ENCODE measurements at places on chromosomes 2 and 18.
A peak's percentile ranks its signal among the peaks of the same experiment; 100 is the strongest.

GRCh38 chr2:81645745-81646301 is 1341.3 kb upstream of the LRRTM1 start:
- DNase-seq = no peak

GRCh38 chr2:69164061-69164778 is 151.2 kb downstream of the ANTXR1 start:
- DNase-seq = peak; percentile 71

- DNase-seq = peak; percentile 89
Observed at GRCh38 chr18:74081966-74082741, 65.5 kb downstream of the FBXO15 start.

- DNase-seq = no peak
Observed at GRCh38 chr2:66890166-66890742, 455.3 kb downstream of the MEIS1 start.

GRCh38 chr2:176082824-176083751 is 674 bp downstream of the EVX2 start:
- DNase-seq = no peak

GRCh38 chr2:215903203-215903602 is 110.1 kb downstream of the MREG start:
- no peak for DNase-seq

- no peak for DNase-seq
Observed at GRCh38 chr2:240397542-240397916, 37.9 kb upstream of the GPC1 start.

GRCh38 chr18:31876707-31877106 is 66.2 kb downstream of the TRAPPC8 start:
- no peak for DNase-seq

- no peak for DNase-seq
Observed at GRCh38 chr2:103739921-103740320, 978.1 kb downstream of the TMEM182 start.

GRCh38 chr18:2324459-2324858 is 246.8 kb downstream of the METTL4 start:
- DNase-seq = no peak

DNA sequence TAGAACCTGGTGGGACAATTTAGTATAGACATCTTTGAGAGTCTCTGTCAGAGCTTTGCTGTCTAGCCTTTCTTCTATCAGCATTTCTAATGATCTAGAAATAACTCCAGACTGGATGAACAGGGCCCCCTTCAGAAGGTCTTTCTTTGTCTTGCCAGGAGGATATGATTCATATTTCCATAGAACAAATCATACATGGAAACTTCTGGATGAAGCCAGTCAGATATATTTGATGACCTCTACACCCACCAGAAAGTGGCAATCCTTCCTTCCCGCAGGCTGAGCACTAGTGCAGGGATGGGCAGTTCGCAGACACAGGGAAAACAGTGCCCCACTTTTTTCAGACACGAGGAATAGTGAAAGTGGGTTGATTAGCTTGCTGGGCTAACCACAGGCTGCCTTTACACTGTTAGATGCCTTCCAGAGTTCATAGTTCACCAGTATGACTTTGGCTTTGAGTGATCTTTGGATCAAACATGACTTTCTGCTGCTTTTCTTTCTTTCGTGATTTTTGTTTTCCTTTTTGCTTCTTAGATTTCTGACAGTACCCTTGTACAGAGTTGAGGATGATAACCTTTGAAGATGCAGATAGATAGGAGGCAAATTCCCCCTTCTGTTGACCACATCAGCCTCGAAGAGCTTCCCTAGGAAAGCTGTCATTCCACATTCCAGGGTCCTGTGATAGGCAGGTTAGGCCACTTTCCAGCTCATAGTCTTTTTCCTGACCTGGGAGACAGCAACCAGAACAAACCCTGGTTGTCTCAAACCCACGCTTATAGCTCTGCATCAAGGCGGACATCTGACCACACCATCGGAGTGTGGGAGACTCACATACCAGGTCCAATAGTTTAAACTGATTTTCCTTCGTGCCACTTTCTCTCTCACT is 237.0 kb downstream of the ZNF407 start:
- DNase-seq = no peak

DNA sequence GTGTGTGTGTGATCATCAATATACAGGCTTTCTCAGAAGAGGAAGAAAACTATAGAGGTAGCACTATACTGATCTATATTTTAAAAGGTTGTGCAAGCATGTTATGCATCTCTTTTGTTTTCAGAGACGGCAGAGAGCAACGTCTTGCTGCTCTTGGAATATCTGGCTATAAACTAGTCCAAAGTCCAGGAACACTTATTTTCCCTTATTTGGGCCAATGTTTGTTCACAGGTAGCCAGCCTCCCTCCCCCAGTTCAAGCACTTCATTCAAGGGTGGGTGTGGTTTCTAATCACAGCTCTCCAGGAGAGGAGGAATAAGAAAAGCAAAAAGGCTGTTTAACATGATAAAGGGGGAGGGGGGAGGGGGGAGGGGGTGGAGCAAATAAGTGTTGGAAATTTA is 4.2 kb downstream of the FZD5 start:
- no peak for DNase-seq

- no peak for DNase-seq
Observed at GRCh38 chr2:42446503-42447271, 47.1 kb downstream of the KCNG3 start.

GRCh38 chr18:74528913-74529312 is 5.4 kb upstream of the CNDP1 start:
- no peak for DNase-seq

DNA sequence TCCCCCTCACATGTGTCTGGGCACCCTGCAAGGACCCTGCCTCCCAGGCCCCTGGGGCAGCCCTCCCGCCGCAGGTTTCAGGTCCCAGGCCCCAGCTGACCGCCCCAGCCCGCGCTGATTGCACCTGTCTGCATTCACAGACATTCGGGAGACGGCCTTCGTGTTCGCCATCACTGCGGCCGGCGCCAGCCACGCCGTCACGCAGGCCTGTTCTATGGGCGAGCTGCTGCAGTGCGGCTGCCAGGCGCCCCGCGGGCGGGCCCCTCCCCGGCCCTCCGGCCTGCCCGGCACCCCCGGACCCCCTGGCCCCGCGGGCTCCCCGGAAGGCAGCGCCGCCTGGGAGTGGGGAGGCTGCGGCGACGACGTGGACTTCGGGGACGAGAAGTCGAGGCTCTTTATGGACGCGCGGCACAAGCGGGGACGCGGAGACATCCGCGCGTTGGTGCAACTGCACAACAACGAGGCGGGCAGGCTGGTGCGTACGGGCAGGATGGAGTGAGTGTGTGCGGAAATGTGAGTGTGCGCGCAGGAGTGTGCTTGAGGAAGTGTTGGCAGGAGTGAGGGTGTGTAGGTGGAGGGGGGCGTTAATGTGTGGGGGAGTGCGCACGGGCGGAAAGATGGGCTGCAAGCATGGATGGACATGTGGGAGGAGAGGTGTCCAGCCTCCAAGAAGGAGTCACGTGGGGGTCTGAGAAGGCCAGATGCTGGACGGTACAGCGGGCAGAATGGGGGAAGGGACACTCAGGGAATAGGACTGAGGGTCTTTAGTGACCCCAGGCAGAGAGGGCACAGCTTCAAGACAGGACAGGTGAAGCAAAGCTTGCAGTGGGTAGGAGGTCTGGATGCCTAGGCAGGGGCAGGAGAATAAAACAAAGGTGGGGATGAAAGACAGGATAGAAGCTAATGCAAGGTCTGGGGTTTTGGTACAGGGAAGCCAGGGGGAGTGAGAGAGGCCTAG is 9.0 kb upstream of the WNT10A start:
- no peak for DNase-seq

DNA sequence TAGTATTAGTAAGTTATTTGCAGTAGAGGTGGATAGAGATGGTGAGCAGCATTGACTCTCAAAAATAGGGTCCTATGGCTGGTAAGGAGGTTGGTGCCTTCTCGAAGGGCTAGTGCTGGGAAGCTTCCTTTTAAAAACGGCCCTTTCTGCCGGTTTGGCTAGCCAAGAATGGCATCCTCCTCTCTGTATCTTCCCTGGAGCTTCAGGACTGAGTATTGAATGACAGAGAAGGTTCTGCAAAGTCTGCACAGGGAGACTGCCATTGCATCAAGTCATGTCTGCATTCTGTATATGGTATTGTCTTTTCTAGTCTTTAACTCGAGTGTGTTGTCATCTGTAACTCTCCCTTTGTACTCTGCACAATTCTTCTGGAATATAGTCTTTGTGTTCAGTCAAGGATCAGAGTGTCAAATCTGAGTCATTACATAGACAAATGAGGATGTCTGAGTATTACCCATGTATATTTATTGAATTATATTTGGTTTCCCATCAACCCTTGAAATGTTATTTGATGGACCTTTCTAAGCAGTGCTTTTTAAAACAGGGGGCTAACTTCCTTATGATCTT is 1.1 kb downstream of the LDLRAD4 start:
- DNase-seq = no peak

DNA sequence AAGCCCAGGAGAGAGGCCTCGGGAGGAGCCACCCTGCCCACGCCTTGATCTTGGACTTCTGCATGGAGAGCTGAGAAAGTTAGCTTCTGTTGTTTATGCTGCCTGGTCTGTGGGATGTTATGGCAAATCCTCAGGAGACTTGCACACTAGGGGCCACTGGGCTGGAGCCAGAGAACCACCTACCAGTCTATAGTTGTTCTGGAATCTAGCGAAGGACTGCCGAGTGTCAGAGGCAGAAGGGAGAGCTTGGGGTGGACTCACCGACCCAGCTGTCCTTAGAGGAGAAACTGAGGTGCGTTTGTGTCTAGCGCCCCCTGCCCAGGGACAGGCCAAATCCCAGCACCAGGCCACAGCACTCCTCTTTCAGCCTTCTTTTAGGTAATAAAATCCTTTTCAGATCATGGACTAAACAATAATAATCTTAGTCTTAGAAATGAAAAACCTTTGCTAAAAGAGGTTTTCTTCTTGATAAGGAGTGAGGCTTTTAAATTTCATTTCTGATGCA is 398.7 kb upstream of the SALL3 start:
- DNase-seq = no peak

- no peak for DNase-seq
Observed at GRCh38 chr2:25050128-25050527, 8.3 kb downstream of the EFR3B start.

DNA sequence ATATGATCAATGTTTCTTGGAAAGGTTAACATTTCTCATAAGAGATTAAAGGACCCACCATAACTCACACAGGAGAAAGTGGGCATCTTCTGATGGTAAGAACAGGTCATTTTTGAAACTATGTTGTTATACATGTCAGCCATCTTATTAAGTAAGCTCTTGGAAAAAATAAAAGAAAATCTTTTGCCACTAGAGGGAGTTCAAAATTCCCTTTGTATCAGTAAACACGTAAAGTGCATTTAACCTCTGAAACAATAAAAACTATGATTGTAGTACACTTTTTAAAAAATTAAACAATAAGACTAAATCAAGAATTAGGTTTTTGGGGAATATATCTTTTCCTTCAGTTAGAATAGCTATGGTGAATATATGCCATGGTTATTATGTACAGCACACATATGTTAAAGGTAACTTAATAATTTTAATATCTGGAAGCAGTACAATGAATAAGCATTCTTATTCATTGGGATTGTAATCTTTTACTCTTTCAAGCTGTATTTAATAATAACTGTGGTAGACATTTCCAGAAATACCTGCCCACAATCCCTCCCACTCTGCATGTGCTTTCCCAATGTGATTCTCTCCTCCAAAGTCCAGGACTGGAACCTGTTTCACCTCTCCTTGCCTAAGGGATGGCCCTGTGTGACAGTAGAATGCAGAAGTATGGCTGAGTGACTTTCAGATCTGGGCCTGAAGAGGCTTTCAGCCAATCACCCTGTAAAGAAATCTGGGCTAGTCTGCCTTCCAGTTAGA is 64.2 kb downstream of the RBMS1 start:
- DNase-seq = no peak

DNA sequence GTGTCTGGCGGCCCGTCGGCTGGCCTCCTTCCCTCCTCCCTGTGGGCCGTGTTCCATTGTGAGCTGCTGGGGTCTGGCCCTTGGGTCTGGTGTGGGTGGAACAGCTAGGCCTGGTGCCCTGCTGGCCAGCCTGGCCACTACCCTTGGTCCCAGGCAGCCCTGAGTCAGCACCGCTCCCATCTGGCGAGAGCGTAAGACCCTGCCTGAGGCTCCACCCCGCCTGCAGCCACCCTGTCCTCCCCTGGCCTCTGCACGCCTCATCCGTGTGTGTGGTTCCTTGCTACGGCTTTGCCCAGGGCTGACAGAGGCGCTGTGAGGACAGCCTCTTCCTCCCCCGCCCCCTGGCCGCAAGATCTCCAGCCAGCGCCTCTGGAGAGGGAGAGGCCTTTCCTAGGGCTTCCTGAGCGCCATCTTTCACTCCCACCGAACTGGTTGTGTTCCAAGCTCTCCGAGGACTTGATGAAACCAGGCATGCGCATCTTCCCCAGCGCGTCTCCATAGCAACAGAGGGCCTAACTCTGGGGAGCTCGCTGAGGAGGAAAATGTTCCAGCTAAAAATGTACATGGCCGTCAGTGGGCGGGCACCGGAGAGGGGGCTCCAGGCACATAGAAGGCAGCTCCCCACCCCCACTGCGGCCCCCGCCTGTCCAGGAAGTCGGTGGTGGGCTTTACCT is 83.0 kb downstream of the STPG4 start:
- DNase-seq = peak; percentile 87

DNA sequence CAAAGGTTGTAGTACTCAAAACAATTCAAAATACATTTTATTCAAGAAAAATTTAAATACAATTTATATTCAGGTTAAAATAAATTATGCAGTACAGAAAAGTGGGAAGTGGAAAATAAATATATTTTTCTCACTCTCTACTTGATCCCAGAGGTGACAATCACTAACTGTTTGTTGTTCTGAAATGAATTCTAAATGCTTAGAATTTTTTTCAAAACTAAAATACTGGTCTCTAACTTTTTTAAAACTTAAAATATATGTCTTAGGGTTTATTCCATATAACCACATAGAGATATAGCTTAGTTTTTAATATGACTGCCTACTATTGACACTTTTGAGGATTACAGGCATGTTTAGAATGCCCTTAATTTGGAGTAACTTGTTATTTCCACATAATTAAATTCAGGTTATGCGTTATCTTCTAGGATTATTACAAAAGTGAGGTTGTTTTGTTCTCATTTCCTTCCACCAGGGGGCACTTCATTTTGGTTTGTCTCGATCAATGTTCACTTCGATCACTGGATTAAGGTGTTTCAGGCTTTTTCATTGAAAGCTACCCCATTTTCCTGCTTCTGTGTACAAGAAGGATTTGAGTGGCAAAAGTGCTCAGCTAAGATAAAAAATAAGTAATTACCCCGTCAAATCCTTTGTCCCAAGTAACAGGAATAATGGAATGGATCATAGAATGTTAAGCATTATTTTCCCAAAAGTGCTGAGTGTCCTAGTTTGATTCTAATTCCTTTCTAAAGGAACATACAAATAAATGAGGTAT is 27.1 kb upstream of the TFPI start:
- DNase-seq = peak; percentile 10

DNA sequence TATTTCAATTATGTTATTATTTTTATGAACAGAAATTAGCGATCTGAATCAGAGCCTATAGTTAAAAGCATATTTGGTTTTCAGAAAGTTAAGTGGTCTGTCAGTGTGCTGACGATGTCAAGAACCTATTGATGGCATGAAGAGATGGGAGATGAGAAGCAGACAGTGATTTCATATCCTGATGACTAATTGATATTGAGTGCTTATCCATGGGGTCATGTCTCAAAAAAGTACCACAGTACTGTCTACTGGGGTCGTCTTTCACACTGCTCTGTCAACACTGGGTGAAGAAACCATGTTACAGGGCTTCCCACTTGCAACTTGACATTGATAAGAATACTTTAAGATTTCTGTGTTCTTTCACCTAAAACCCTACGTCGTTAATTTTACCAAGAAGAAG is 297.1 kb downstream of the AFF3 start:
- DNase-seq = no peak

All from AG08396 (cell line).